ENCODE measurements at places on chromosomes 1 and 21. TPM values are rescaled to one million over a fixed set of nuclear protein-coding genes. Genes with fewer than 3 reads are reported as not detected.

GRCh38 chr1:158295791-158296190 lies 6.1 kb downstream of the CD1C start:
- DNase-seq = no peak

Gene MAD2L2
- total RNA-seq = 24.6 TPM

DNA sequence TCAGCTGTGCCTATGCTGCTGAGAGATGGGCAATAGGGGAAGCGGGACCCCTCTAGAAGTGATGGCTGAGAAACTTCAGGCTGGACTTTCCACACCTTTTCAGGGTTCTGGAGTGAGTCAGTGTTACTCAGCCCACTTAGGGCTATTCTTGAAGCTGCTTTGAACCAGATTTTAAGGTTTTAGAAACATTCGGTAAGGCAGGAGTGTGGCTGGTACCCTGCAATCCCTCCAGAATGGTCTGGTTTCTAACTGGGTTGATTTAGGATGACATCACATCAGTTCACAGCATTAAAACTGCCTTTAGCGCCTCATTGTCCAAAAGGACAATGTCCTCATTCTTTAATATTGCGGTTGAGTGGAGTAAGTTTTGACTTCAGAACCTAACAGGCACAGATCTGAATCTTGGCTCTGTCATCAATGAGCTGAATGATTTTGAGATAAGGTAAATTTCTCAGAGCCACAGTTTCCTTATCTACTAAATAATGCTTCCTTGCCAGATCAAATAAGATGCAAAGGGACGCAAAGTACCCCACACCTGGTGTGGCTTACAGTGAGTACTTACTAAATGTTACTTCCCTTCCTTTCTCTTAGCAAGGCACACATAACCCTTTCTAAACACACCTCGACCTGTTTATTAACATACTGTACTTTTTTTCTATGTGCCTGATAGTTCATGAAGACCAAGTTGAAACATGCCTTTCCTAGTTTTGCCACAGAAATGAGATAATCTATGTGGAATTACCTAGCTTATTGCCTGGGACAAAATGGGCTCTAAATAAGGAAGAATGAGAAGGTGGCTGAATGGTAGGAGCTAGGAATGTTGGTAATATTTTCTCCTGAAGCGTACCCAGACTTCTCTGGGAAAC lies 209.8 kb downstream of the ROR1 start:
- no peak for DNase-seq

Gene RNU1-1
- total RNA-seq = 4,963 TPM

DNA sequence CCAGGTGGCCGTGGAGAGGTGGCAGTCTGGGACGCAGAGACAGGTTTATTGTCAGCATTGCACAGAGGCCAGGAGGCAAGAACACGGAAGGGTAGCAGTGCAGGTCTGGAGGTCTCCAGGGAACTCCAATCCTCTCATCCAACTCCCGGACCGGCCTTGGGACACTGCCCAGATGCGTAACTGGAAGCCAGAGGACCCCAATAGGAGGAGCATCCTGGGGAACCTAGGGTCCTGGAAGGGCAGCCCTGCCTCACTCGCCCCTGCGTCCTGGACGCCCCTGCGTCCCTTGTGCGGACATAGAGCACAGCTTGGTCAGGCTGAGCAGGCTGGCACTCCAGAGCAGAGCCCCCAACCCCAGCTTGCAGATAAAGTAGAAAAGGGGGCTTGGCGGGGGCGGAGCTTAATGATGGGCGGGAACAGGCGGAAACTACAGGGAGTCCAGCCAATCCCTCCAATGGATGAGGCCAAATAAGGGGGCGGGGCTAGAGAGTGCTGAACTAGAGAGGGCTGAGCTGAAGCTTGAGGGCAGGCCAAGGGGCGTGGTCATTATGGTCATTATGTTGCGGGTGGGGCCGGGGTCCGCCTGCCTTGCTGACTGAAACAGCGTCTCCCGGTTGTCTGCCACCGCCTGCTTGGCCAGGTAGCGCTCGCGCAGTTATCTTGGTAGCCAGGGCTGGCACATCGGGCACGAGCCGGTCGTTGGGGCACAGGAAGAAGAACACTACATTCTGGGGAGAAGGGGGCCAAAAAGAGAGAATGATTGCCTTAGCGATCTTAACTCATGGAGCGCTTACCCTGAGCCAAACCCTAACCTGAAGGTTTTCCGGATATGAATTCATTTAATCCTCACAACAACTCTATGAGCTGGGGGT lies 3.7 kb upstream of the ARHGEF19 start:
- peak; percentile 58 for DNase-seq

Gene PRRX1
- 16.4 TPM for total RNA-seq

GRCh38 chr1:59718064-59718988 lies 96.4 kb upstream of the HOOK1 start:
- DNase-seq = no peak

Gene GBP2
- 2.9 TPM for total RNA-seq

DNA sequence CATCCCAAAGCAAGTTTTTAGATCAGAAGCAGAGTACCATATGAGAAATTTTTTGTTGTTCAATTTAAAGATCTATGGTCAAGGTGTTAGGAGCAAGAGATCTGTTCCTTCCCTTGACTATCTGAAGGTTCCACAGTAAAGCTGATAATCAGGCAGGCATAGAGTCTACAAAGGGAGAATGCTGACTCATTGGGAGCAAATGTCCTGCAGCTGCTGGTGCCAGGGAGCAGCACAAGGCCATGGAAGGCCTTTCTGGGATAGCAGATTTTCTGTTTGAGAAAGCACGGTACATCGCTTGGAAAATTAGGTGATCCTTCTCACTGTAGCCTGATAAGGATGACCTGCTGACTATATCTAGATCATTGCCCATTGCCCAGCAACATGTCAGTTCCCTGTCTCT lies 210.1 kb upstream of the C1orf87 start:
- DNase-seq = no peak

DNA sequence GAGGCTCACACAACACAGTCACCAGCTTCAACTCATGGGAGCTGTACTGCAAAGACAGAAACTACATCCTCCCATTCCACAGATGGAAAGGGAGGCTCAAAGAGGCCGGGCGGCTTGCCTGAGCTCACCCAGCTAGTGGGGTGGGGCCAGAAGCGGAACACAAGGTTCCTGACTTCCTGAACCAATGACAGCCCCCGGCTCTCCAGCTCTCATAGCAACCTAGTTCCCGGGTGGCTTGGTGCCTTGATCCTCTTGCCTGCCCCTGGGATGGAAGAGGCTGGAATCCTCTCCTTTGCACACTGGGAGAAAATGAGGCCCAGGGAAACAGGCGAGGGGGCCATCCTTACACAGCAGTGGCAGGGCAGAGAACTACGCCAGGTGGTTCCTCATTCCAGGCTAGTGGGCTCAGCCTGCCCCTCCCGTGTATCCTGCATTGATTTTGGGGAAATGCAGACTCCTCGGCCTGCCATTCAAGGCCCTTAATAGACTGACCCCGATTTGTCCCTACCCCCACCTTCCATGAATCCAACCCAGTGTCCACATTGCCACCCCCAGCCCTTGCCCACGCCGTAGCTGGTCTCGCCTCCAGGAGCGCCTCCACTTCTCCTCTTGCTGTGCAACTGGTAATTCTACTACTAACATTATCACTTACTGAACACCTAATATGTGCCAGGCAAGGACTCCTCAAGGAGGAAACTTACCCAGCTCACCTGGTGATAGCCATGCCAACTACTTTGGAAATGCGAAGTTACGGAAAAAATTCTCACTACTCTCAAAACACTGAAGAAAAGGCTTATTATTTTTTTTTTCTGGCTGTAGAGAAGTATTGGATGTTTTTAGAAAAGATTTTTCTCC lies 5.0 kb downstream of the RAP1GAP start:
- peak; percentile 40 for DNase-seq

- no peak for DNase-seq
These were observed 36.7 kb downstream of the ATP2B4 start for GRCh38 chr1:203663294-203663693.

DNA sequence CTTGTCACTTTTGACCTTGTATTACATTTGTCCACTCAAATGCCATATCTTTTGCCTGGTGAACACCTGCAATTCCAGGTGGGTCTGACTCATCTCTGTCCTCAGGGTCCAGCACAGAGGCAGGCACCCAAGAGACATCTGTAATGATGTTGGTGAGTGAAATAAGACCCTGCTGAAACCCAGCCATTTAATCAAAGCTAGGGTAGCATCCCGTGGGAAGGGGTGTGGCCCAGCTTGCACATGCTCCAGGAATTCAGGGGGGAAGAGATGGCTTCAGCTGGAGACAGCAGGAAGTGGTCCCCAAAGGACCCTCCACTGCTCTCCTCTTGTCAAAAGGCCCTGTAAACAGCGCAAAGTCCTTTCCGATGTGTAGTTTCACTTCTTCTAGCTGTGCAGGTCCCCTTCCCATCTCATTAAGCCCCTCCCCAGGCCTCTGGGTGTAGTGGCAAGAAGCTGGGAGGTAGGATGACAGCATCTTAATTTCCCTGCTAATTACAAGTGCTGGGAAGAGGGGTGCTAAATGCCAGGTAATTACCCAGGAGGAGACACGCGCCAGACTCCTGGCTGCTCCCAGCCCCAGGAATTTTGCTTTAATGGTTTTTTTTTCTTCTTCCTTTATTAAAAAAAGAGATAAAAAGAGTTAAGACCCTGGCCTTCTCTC lies 54.4 kb upstream of the TRABD2B start:
- no peak for DNase-seq

- DNase-seq = no peak
These were observed 24.7 kb downstream of the LYST start for GRCh38 chr1:235841938-235842545.

- DNase-seq = peak; percentile 44
These were observed 440.9 kb downstream of the PRDM2 start for GRCh38 chr1:14140831-14141401.

Gene PLPPR4
- total RNA-seq = 88.6 TPM

DNA sequence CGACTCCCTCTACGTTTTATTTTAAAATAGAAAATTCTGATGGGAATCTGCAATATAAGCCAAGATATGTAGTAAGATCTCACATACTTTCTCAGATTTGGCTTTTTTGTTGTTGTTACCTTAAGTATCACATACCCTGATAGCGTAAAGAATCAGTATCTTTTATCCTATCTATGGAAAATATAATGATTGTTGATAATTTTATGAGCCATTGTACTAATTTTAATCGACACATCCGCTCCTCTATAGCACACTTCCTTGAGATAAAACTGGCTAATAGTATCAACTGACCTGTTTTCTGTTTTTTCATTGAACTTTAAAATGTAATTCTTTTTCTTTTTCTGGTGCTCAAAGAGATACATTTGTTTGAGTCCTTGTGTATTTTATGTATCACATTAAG lies 118.7 kb downstream of the NFIA start:
- no peak for DNase-seq

- peak; percentile 78 for DNase-seq
These were observed 36.4 kb downstream of the MRAP start for GRCh38 chr21:32334980-32335531.

Gene CNKSR1
- 8.1 TPM for total RNA-seq

- DNase-seq = no peak
These were observed 299.1 kb downstream of the HHAT start for GRCh38 chr1:210627755-210628154.

DNA sequence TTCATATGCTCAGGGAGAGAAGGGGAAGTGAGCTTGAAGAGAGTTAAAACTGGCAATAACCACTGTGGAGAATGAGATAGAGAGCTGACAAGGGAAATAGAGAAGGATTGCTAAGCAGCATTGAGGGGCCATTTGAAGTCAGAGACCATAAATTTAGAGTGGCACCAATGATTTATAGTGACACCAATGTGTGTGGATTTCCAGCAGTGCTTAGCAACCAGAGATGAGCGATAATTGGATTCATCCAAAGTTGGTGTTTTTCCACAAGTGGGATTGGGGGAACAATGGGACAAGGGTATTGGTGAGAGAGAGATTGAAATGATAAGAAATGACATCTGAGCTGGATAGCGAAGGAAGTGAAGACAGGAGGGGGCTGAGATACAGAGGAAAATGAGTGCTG lies 114.1 kb downstream of the C1orf94 start:
- no peak for DNase-seq

DNA sequence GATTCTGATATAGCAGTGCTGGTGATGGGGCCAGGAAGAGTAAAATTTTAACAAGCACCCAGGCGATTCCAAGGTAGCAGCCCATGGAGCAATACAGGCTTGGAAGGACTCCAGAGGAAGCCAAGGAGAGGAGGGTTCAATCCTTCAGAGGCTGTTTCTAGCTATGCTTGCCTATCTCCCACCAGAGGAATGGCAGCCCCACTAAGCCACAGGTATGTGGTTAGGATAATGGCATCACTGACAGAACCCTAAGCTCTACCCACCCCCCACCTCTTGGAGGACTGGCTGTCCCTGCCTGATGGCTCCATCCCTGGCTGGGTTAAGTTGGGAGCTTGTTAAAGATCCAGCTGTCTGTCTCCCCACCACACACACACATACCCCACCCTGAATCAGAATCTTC lies 19.3 kb upstream of the PTAFR start:
- DNase-seq = no peak

GRCh38 chr1:119743308-119743707 lies 25.4 kb downstream of the HMGCS2 start:
- no peak for DNase-seq

DNA sequence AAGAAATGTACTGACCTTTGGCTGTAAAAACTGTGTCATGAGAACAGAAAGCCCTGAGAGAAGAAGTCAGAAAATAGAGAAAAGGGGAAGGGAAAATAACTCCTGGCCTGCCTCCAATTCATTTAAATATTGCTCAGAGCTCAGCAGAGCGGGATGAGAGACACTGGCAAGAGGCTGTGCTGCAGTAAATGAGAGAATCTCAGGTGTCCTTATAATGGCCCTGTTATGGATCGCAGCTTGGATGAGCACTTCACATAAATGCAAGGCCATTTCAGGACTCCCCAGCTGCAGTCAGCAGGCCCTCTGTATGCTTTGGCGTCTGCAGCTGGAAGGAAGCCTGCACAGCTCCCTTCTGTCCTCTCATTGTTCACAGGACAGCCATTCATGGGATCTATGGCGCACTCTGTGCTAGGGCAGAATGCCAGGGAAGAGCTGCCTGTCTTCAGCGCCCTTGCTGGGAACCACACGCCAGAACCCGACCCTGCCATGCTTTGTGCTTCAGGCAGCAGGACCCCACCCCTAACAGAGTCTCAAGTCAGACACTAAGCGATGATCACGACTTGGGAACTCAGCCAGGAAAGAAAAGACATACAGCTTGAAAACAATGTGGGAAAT lies 20.7 kb upstream of the ABCB10 start:
- DNase-seq = peak; percentile 88

- no peak for DNase-seq
These were observed 35.2 kb upstream of the PRDM15 start for GRCh38 chr21:41914358-41914757.

- no peak for DNase-seq
These were observed 444 bp upstream of the IARS2 start for GRCh38 chr1:220093361-220094015.

Gene HSF2BP
- total RNA-seq = 2.1 TPM

- DNase-seq = no peak
These were observed 92.7 kb downstream of the RGS2 start for GRCh38 chr1:192901500-192901899.

Data from dorsolateral prefrontal cortex (tissue), 122 donors.